ENCODE measurements at places on chromosomes 4 and X.

DNA sequence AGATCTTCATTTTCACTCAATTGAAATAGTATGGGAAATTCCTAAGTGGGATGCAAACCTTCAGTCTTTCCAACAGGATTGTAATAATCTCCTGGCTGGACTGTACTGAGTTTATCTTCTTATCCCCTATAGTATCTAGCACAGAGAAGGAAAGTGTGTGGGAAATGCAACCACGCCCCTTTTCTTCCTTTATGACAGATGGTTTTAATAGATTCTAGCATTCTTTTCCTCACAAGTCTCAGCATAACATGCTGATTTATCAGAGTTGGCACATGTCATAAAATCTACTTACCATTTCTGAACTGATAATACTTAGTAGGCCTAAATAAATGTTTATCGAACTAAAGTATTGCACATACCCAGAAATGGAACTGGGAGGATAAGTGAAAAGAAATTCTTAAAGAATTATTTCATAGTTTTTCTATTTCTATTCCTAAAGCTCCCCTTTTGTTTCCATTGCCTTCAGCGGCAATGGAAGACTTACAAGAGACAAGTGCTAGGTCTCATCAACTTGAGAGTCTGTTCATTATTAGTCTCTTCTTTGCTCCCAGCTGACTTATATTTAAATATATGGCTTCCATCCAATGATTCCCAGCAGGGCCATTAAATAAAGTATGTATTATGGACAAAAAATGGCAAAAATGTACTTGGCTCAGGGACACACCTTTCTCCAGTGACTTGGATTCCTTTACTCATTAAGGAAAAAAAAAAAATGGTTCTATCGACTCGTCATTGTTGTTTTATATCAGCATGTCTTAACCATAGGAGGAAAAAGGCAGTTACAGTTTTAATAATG is 484.5 kb downstream of the IL1RAPL1 start:
- DNase-seq: no peak

DNA sequence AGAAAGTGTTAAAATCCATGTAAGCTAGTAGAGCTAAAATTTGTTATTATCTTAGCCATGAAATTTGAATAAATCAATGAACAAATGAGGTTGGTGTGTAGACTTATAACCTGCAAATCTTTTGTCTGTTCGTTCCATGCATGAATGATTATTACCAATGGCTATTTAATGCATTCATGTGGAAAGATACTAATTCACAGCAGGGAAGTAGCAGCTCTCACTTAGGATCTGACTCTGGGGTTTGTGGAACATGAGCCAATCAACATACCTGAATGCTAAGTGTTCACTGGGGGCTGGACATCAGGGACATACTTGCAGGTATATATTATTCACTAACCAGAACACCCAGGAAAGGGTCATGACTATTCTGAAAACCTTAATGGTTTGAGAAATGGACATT is 444.1 kb downstream of the STIM2 start:
- DNase-seq: no peak

- no peak for DNase-seq
Observed at GRCh38 chr4:158208963-158209640, 1.2 kb upstream of the TMEM144 start.

DNA sequence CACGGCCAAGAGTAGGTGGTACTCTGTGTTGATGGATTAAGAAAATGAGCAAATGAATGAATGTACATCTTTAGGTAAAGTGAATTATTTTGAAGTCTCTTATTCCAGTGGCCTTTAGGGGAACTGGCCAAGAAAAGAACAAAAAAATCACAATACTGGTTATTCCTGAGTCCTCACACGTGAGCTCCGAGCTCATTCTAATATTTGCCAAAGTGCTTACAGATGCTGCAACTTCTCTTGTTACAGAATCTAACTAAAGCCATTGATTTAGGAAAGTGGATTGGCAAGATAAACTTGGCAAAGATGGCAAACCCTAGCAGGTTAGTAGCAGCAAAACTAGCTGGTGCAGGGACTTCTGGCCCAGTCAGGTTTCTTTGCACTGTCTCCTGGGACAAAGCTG is 37.6 kb downstream of the IDS start:
- no peak for DNase-seq

GRCh38 chr4:66767442-66767841 is 777.9 kb downstream of the CENPC start:
- no peak for DNase-seq

- no peak for DNase-seq
Observed at GRCh38 chr4:184854673-184855072, 28.9 kb upstream of the ACSL1 start.

- DNase-seq: no peak
Observed at GRCh38 chr4:7515390-7515902, 80.7 kb upstream of the PSAPL1 start.

GRCh38 chr4:7417639-7418038 is 17.1 kb downstream of the PSAPL1 start:
- DNase-seq: no peak

DNA sequence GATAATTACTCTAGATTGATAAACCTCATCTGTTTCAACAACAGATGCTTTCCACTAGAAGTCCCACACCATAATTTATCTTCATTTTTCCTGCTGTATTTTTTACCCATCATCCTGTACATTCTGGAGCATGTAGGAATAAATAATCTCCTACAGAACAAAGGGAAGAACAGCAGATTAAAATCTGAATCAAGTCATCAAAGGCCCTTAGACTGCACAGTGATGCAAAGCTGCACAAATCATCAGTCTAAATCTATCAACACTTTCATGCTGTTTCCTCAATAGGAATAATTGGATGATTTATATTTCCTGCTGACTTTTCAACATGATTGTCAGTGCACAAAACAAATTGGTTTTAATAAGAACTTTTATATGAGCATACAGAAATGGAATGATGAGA is 1143.9 kb downstream of the STIM2 start:
- no peak for DNase-seq

GRCh38 chrX:53188763-53189162 is 36.2 kb downstream of the KDM5C start:
- DNase-seq: no peak

DNA sequence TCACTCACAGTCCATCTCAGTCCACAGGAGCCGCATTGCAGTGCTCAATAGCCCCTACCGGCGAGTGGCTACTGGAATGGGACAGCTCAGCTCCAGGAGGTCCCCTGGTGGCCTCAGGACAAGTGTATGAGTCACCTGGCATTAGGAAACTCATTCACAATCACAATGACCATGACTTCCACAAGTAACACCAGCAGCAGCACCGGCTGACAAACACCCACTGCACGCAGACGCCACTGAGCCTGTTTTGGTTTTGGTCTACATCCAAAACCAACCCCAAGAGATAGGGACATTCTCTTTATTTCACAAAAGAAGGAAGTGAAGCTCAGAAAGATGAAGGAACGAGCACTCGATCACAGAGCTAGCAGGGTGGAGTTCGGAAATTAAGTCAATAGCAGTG is 8.1 kb downstream of the JAKMIP1 start:
- DNase-seq: no peak

- no peak for DNase-seq
Observed at GRCh38 chr4:157265281-157265680, 44.8 kb downstream of the GRIA2 start.

- DNase-seq: no peak
Observed at GRCh38 chr4:149426461-149426860, 389.2 kb downstream of the IQCM start.

- DNase-seq: no peak
Observed at GRCh38 chrX:134388161-134389109, 71.5 kb upstream of the HPRT1 start.

- no peak for DNase-seq
Observed at GRCh38 chrX:45584717-45585116, 384.0 kb upstream of the DIPK2B start.

DNA sequence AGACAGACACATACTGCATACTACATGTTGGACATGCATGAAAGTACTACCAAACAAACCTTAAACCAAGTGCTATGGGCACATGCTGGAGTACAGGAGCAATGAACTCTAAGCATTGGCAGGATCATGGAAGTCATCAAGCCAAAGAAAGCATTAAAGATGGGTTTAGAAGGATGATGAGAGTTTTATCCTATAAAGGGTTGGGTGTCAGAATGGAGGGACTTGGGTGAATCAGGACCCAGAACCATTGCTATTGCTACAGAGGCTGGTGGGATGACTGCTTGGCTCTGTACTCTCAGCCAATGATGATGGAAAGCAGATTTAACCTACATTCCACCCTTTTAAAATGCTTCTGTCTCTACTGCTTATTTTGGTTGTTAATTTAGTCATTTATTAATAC is 233.9 kb upstream of the EDA2R start:
- DNase-seq: no peak

GRCh38 chr4:140856621-140857062 is 100.5 kb upstream of the TBC1D9 start:
- DNase-seq: no peak

DNA sequence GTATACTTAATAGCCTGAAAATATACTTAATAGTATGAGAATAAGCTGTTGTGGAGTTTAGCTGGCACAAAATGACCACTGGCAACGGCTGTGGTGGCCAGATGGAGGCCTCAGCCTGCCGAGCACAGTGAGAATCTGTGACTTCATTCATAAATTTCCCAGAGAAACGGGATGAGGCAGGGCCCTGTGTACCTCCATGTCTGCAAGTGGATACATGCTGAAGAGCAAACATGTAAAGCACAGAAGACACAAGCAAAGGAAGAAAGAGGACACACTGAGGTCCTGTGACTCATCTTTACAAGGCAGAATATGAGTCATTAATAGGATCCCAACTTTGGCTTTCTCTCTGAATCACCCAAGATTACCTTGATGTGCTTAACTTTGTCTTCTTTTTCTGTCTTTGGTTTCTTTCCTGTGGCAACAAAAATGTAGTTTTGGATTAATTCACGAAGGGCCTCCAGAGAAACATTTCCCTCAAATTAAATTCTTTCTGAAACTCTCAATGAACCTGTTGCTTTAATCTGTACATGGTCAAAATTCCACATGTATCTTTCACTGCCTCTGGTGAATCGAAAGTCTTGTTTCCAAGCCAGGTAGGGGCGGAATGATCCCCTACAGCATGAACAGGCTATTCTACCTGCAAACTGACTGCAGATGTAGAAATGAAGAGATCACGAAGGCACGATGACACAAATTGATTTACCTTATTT is 56.4 kb downstream of the IRF2 start:
- peak; percentile 62 for DNase-seq

- no peak for DNase-seq
Observed at GRCh38 chrX:109347632-109348031, 134.3 kb downstream of the GUCY2F start.

DNA sequence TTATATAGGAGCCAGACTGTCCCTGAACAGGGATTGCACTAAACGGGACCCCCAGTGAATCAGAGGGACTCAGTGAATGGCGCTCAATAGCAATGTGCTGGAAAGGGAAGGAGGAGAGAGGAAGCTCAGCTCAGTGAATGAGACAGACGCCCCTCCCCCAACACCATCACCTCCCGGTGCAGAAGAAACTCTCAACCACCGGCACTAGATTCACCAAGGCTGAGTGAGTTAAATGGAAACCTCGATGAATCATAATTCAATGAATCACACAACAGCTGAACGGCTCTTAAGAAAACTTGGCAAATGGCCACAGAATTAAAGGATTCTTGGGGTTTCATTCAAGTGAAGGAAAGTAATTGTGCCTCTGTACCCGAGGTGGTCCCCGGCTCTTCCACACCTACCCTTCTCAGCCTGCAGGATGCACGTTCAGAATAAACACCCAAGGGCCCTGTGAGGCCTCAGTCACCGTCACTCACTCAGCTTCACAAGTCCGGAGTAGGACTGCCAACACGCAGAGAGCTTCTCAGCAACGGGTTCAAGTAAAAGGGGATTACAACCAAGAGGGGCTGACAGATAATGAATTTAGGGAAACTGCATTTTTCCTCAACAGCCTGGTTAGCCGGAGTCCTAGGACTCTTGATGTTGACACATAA is 29.3 kb downstream of the CRMP1 start:
- DNase-seq: no peak

- DNase-seq: no peak
Observed at GRCh38 chr4:37490391-37491347, 195.5 kb downstream of the RELL1 start.

- no peak for DNase-seq
Observed at GRCh38 chrX:6729626-6730025, 194.7 kb upstream of the VCX3A start.

DNA sequence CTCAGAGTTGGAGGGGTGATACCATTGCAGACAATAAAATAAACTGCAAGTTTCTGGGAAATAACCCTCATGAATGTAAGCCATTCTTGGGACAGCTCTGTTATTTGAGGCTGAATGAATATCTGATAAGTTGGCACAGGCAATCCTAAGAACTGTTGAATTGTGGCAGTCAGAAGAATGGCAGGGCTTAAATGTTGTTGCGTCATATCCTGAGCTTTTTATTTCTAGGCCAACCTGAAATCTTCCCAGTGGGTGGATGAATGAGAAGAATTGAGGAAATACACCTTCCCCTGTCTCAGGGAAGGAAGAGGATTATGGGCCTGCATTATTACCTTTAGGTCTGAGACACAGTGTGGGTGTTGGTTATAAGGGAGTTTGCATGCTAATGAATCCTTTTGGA is 64.4 kb upstream of the C4orf54 start:
- peak; percentile 10 for DNase-seq

DNA sequence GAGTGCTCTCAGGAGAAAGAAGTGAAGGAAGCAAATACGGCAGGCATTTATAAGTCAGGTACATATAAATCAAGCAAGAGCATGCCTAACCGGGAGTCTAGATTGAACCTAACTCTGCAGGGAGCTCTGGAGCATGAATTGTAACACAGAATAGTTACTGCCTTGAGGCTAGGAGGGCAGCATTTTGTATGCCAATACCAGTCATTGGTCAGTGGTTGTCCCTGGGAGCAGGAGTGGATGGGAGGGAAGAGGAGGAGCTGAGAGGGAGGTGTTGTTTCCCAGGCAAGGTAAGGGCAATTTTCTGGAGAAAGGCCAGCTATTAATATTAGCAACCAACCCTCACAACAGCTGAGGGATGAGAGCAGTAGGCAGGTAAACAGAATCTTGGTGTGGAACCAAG is 224.7 kb upstream of the DCAF8L1 start:
- DNase-seq: no peak

- no peak for DNase-seq
Observed at GRCh38 chr4:7004331-7004730, 38.8 kb upstream of the TADA2B start.

DNA sequence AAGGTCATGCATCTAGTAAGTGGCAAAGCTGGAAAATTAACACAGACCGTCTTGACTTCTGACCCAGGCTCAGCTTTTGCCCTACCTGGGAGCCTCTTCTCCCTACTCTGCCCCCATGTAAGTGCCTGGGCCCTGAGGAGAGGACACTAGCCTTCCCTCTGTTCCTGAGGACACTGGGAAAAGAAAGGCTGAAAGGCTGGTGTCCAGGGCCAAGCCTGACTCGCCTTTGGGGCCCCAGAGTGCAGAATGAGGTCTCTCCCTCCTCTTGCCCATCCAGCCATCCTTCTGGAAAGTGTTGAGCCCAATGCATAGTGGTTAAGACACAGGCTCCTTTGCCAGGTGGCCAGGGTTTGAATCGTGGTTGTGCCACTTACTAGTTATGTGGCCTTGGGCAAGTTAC is 91.5 kb downstream of the PJA1 start:
- no peak for DNase-seq

DNA sequence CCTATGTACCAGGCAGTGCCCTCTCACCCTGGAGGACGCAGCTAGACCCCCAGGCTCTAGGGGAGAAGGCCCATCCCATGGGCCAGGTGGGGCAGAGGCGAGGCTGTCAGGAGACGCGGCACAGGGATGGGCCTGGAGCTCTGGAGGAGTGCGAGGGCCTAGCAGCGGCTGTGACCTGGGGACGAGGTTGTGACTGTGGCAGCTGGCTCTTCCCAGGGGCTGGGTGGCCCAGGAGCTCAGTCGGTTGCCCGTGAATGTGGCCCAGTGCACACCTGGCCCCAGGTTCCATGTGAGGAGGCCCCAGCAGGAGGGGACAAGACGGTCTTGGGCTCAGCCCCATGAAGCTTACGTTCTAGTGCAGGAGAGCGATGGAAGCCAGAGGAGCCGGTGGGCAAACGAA is 31.0 kb upstream of the ADRA2C start:
- no peak for DNase-seq

Measured in hematopoietic multipotent progenitor cell treated with erythropoietin and hydrocortisone succinate and interleukin-3 and kit ligand, for 15 days (in vitro differentiated cells).